ENCODE measurements at places on chromosomes 2 and 18. TPM values are rescaled to one million over a fixed set of nuclear protein-coding genes. Genes with fewer than 3 reads are reported as not detected.

DNA sequence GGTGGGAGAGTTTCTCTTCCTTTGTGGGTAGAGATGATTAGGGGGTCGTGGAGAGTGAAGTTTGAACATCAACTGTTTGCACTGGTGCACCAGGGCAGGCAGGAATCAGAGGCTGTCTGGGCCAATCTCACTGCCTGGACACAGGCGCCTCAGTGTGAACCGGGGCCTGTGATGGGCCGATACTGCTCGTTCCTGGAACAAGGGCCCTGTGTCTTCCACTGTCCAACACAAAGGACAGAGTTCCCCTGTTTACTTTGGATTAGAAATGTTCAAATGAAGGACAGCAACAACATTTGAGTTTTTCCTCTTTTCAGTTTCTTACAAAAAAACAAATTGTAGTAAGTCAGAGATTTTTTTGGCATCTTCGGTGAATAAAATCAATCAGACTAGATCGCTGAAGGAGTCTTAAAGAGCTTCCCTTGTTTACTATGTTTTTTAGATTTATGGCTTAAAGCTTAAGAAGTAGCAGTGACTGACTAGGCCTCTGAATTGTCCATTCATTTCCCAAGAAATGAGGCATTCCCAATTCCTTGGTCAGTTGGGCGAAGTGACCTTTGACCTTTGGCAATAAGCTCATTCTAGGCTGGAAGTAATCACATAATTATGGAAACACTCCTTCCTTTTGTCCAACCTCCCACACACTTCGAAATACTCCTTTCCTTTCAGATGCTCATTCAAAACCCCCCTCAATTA, 11.6 kb upstream of the TGFA start:
- DNase-seq, result no peak

- no peak for DNase-seq
Observed at GRCh38 chr2:121502246-121502645, 28.4 kb upstream of the RNU4ATAC start.

DNA sequence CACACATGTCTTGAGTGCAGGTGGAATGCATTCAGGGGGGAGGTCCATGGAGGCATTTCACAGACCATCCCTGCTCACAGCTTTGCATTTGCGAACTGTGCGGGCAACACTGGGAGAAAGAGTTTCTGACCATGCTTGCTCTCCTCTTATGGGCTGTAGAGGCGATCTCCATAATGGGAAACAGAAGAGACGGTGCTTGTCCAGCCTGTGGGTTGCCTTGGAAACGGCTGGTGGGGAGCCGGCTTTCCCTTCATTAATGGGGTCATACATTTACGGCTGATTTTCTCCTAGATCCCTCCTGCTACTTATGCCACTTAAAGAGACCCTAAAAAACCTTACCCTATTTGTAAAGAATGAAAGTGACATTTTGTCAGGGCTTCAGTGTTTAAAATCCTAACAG, 147.4 kb downstream of the SOX11 start:
- DNase-seq, result no peak

DNA sequence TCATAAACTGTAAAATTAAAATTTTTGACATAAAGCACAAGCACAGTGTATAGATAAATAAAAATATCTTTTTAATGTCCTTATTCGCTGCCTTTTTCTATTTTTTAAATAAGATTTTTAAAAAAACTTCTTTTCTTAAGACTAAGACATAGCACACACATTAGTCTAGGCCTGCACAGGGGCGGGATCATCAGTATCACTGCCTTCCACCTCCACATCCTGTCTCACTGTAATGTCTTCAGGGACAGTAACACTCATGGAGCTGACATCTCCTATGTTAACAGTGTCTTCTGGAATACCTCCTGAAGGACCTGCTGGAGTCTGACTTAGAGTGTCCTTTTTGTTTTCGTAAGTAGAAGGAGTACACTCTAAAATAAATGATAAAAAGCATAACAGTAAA, 33.0 kb downstream of the VAPA start:
- DNase-seq, result no peak

- DNase-seq, result no peak
Observed at GRCh38 chr2:70440621-70441020, 113.0 kb downstream of the TGFA start.

Gene GALR1
- total RNA-seq, result 2.0 TPM

DNA sequence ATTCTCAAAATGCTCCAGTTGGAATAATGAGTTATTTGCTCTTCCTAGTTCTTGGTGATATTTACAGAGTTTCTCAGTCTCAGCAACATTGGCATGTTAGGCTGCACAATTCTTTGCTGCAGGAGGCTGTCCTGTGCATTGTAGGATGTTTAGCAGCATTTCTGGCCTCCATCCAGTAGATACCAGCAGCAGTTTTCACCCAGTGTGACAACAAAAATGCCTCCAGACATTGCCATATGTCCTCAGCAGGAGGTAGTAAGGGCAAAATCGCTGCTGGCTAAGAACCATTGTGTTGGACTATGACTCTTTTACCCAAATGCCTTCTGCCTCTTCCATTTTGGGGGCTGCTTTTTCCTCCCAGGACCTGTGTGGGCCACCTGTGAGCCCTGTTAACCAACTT, 50.4 kb downstream of the PAX8 start:
- no peak for DNase-seq

Gene IL36A
- total RNA-seq, result not detected

Gene MRO
- total RNA-seq, result 1.1 TPM

GRCh38 chr2:47656715-47657600, 126.0 kb upstream of the MSH6 start:
- DNase-seq, result no peak

Gene IL36B
- total RNA-seq, result not detected

Gene EFHD1
- total RNA-seq, result 21.7 TPM

Gene ANKAR
- 12.2 TPM for total RNA-seq

- DNase-seq, result no peak
Observed at GRCh38 chr2:84160453-84160852, 298.6 kb downstream of the SUCLG1 start.

DNA sequence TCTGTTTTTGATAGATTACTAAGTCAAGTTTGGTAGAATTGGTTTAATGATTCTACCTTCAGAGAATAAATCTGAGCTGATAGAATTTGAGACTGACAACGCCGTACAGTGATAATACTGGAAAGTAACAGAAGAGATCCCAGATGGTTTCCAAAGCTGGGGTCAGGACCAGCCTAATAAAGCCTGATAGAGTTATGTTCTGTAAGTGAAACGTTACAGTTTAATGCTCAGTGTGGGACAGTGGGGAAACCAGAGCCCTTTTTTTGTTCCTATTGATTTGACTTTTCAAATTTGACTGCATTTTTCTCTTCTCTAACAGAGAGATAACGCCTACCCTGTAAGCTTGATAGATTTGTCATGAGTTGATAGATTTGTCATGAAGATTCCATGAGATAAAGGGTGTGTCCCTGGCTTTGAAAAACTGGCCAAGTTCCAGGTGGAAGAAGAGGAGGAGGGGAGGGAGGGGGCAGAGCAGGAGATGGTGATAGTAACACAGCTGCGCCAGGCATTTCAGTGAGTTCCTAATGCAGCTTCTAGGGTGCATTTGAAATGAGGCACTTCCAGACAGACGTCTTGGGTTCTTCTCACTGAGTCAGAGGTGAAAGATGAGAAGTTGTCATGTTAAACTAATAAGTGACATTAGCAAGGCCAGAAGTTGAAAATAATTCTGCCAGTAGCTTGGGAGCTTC, 65.1 kb downstream of the CERS6 start:
- no peak for DNase-seq

GRCh38 chr2:121052023-121052422, 233.0 kb downstream of the TFCP2L1 start:
- DNase-seq, result no peak

DNA sequence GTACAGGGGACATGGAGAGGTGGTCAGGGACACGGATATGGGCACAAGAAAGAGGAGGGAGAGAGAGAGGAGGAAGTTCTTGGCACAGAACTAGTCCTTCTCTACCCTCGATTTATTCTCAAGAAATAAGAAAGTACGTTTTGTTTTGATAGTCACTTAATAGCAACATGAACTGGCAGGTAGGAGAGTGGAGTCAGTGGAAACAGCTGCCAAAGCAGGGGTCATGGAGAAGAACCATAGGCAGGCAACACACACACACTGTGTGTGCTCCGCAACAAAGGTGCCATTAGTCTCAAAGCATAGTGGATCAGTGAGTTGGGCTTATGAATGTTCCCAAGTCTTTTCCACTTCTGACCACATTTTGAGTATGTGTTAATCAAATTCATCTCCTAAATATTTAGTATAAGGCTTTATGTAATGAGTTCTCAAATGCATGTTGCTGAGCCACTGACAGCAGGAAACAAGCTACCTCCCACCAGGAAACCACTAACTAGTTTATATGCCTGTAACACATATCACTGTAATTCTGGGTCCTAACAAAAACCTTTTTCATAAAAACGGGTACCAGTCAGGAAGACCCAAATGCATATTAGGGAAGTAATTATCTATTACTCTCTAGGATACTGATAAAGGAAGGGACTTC, 41.1 kb downstream of the IWS1 start:
- no peak for DNase-seq

GRCh38 chr18:52567360-52567759, 227.4 kb downstream of the DCC start:
- no peak for DNase-seq

DNA sequence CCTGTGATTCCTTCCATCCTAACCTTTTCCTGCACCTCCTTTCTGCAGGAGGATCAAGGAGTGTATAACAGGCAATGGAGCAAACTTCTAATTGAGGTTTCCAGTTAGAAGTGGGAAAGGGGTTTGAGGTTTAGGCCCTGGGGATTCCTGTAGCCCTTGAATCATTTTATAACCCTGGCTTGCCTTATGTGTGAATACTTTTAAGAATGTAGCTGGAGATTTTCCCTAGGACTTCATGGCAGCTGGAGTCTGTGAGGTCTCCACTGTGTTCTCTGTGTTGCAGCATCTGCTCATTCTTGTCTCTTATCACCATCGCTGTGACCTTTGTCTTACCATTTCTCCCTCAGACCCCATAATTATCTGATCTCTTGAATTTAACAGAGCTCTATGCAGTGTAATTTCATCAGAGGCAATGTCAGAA, 370.2 kb upstream of the SLC14A2 start:
- DNase-seq, result no peak

DNA sequence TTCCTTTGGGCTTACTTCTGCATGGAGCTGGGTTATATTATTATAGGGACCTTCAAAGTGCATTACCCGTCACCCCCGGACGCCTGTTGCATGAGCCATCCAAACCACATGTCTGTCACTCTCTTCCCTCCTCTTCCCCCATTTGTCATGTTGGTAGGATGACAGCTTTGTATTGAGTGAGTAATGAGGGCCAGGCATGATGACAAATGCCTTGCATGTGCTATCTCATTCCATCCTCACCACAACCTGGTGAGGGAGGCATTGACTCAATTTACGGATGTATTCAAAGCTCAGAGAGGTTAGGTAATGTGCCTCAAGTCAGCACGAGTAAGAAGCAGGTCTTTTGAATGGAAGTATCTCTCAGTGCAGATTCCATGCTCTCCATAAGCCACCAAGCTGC, 510.5 kb upstream of the TNP1 start:
- DNase-seq, result no peak

Gene ATL2
- 52.7 TPM for total RNA-seq

GRCh38 chr18:63249771-63250170, 69.8 kb downstream of the BCL2 start:
- no peak for DNase-seq

- no peak for DNase-seq
Observed at GRCh38 chr2:221845021-221845365, 272.9 kb upstream of the EPHA4 start.

Gene TMEFF2
- total RNA-seq, result not detected

Gene CCDC121
- 1.2 TPM for total RNA-seq

- DNase-seq, result no peak
Observed at GRCh38 chr2:7193457-7193856, 276.2 kb downstream of the RNF144A start.

DNA sequence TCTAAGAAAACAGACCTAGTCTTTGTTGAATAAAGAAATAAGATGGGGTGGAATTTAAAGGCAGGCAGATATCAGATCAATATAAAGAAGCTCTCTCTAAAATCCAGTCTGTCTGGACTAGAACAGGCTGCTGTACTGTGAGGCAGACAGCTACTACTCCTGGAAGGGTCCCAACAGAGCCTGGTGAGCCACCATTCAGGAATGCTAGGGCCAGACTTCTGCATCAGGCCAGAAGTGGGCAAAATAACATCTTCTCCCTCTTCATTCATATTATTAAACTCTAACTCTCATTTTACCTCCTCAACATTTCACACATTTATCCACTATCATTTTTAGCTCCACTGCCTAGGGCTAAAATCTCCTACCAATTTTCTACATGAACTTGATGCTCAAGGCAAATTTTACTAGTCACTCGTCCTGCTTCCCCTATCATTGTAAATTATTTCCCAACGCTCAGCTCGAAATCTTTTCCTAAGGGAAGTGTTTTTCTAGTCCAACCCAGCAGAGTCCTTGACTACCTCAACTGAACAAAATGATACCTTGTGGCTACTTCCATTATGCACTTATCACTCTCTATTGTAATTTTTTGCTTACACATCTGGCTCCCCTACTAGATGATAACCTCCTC, 45.2 kb upstream of the GLS start:
- peak; percentile 35 for DNase-seq

DNA sequence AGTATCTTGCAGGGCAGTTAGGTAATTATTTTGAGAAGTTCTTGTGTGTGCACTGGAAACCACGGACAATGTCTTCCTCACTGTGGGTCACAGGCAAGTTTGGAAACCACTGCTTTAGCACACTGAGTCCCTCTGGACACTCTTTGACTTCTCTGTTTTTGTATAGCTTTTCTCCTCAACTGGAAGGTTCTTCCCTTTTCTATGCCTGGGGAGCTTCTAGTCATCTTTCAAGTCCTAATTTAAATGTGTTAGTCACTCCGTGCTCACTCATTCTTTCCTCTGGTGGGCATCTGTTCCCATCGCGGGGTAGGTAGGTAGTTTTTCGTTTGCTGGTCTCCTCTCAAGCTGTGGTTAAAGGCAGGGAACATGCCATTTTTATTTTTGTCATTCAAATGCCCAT, 32.1 kb downstream of the E2F6 start:
- no peak for DNase-seq

Gene REG1A
- total RNA-seq, result not detected

DNA sequence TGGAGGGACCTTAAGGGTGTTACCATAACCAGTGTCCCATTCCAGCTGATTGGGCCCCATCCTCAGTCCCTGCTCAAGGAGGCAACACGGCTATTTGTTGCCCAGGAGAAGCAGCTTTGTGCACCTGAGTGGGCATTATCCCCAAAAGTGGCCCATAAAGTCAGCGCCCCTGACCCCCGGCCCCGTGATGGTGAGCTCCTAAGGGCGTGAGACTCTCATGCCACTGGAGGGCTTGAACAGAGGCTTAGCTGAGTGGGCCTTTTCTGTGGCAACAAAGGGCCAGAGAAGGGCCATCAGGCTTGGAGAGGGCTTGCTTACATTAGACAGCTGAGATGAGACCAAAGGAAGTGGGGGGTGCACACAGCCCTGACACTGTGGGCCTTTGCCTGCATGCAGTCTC, 99.2 kb upstream of the RAB6C start:
- no peak for DNase-seq

GRCh38 chr2:70515938-70516337, 37.7 kb downstream of the TGFA start:
- DNase-seq, result no peak

- DNase-seq, result no peak
Observed at GRCh38 chr2:31386648-31387047, 27.9 kb downstream of the XDH start.

GRCh38 chr2:62586981-62587380, 81.0 kb upstream of the TMEM17 start:
- DNase-seq, result no peak
